ENCODE measurements at places on chromosomes 4 and X. TPM values are rescaled to one million over a fixed set of nuclear protein-coding genes. Genes with fewer than 3 reads are reported as not detected.

DNA sequence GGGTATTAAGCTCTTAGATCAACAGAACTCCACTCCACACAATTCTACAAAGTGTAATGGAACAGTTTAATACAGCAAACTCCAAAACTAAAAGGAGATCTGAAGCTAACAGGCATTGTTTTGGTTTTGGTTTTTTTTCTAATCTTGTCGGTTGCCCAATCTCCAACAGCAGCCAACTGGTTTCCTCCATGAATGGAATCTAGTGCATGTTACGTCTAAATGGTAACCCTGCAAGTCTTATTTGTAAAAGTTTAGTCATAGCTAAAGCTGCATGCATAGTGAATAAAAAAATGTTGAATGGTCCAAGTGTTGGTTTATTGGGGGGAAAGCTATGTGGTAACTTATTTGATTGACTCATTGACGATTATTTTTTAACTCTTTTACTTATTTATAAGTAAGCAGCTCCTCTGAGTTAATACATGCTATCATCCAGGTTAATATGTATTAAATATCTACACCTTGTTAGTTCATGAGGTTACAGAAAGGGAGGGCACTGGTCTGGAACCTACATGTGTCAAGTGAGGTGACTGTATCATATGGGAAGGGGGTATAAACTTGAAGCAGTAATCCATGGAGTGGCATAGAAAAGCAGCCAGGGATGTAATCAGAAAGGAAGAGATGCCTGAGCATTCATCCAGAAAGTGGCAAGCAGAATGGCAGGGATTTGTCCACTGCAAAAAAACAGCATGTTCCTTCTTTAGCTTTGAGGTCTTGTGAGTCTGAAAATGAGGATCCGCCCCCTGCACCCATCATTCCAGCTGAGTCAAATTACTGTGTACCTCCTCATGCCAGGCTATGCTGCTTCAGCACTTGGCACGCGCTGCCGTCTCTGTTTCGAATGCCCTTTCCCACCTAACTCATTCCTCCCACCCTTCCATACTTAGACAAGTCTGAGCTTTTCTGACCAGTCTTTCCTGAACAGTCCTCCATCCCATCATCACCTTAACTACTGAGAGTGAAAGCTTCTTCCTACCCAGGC lies 81.7 kb downstream of the PDGFC start:
- H3K27ac ChIP-seq: no peak overlapping the region
- no peaks in the 10 kb centered on the region for H3K36me3 ChIP-seq
- no peak for DNase-seq
- H3K4me3 ChIP-seq: no peak overlapping the region
- H3K27me3 ChIP-seq: no peaks in the 10 kb centered on the region
- no peaks in the 10 kb centered on the region for H3K4me1 ChIP-seq

- no peaks in the 10 kb centered on the region for H3K4me1 ChIP-seq
- no peaks in the 10 kb centered on the region for H3K27me3 ChIP-seq
- DNase-seq: no peak
- no peak overlapping the region for H3K27ac ChIP-seq
These were observed 2.8 kb upstream of the CRLF2 start for GRCh38 chrX:1215123-1215823.

EXOC1 gene
- polyA plus RNA-seq: 50.9 TPM

GRCh38 chr4:121077496-121077895 lies 5.2 kb upstream of the NDNF start:
- no peak overlapping the region for H3K4me3 ChIP-seq
- H3K27me3 ChIP-seq: peaks cover 8% of the 10 kb centered on the region
- no peak for DNase-seq
- no peak overlapping the region for H3K27ac ChIP-seq
- no peaks in the 10 kb centered on the region for H3K36me3 ChIP-seq
- peaks cover 6% of the 10 kb centered on the region for H3K4me1 ChIP-seq

DNA sequence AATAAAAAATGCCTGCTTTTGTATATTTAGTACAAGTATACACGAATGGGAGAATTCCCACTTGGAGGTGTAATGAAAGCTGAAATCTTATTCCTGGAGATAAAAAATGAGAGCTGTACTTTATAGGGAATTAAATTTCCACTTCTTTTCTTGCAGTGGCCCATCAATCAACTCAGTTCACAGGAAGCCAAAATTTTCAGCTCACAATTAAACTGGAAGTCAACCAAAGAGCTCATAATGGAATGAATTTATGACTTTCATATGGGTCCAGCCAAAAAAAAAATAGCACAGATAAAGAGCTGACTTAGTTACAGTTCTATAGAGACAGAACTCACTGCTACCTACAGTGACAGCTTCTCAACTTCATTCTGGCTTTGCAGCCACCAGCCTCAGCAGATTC lies 115.2 kb upstream of the TBC1D9 start:
- peaks cover 3% of the 10 kb centered on the region for H3K4me1 ChIP-seq
- no peaks in the 10 kb centered on the region for H3K36me3 ChIP-seq
- H3K4me3 ChIP-seq: no peak overlapping the region

PRSS12 gene
- 12.3 TPM for polyA plus RNA-seq

PWWP3B gene
- 1.6 TPM for polyA plus RNA-seq

RIPPLY1 gene
- polyA plus RNA-seq: 0.18 TPM

TREX2 gene
- polyA plus RNA-seq: 0.50 TPM

GASK1B gene
- polyA plus RNA-seq: 75.9 TPM

MAGEB5 gene
- polyA plus RNA-seq: not detected

- no peaks in the 10 kb centered on the region for H3K27me3 ChIP-seq
- H3K4me1 ChIP-seq: no peaks in the 10 kb centered on the region
- no peak overlapping the region for H3K4me3 ChIP-seq
- no peak for DNase-seq
- no peak overlapping the region for H3K27ac ChIP-seq
- no peaks in the 10 kb centered on the region for H3K36me3 ChIP-seq
These were observed 55.3 kb upstream of the KCNIP4 start for GRCh38 chr4:22003878-22004277.

Data from spinal cord (tissue), 10 donors.